SK-N-SH treated with all-trans-retinoic acid at 6 μM for 48 hours (cell line): ENCODE measurements at places on chromosomes 5 and 9.

DNA sequence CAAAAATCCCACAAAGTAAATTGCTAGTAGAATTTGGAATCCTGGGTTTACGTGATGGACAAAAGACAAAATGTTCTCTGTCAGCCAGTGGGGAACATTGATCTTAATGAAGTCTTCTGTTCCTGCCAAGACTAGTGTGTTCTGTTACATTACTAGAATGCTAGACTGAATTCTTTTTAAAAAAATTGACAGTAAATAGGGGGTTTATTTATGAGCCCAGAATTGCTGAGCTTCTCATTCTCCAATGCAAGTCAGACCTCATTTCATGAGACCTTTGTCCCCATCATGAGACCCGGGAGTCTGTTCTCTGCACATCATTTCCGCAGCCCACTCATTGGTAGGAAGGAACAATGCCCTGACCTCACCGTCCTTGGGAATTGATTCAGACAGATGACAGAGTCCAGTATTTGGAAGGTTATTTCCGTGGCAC, 173.8 kb upstream of the OTULINL start:
- ATAC-seq = peak; percentile 14

DNA sequence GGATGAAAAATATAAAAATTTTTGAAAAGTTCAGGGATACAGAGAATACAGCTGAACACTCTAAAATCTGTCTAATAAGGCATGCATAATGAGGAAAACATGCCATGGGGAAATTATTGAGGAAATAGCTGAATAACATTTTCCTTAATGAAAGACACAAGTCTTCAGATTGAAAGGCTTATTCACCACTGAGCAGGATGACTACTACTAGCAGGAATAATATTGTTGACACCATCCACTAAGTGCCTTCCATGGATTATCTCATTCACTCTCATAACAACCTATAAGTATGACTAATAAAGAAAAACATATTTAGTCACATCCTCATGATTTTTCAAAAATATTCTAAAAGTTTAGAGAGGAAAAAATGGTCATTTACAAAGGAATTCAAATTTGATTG, 96.7 kb upstream of the FER start:
- peak; percentile 38; the same call in 1 of the 3 replicates for ATAC-seq

DNA sequence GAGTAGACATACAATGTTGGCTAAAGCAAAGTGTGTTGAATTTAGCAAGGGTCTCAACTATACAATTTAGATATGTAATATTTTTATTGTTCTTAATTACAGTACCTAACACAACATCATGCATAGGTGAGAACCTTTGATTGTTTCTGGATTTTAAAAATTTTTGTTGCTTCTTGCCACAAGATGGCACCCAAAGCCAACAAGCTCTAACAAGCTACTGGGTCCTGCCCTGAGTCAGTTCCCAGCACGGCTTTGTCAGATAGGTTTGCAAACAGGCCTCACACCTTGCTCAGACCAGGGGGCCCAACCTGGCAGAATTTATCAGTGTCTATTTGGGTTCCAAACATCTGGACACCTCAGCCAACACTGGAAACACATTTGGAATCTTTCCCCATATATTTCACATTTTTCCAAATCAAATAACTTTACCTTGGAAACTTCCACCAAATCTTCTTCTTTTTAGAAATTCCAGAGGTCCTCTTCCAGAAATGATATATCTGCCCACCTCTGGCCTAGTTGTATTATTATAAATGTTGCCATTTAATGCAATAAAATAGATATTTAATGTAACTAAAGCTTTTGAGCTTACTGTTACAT, 49.5 kb upstream of the EGFLAM start:
- ATAC-seq = peak; percentile 69

- ATAC-seq = no peak
These were observed 511.0 kb downstream of the PRELID2 start for GRCh38 chr5:145324101-145324500.

DNA sequence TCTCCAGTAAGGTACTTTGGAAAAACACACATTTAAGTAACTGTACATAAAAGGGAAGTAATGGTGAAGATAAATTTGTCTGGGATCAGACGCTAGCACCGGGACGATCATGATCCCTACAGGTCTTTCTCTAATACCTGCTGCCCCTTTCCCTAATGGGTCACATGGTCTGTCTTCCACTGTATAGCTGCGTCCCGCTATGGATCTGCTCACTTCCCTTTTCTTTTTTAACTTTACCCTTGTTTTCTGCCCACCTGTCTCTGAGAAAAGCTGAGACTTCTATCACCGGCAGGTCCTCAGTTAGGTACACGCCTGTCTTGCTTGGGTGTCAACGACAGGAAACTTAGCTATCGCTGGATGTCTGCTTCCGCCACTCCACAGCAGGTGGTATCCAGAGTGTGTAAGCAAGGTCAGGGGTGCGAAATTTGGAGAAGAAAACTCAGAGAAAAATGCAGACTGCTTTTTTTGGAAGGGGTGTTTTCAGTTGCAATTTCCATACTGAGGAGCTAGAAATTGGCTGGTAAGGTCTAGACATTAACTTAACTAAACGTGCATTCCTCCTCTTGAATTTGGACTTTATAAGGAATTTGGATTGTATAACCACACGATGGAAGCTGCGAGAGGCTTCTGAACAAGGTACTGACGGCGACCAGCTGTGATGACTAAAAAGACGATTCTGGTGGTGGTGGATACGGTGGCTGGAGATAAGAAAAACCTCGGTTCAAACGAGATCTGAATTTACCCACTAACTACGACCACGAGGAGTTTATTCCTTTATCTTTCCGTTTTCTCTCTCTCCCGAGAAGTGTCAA, 1.1 kb upstream of the ICE1 start:
- peak; percentile 5 for ATAC-seq

DNA sequence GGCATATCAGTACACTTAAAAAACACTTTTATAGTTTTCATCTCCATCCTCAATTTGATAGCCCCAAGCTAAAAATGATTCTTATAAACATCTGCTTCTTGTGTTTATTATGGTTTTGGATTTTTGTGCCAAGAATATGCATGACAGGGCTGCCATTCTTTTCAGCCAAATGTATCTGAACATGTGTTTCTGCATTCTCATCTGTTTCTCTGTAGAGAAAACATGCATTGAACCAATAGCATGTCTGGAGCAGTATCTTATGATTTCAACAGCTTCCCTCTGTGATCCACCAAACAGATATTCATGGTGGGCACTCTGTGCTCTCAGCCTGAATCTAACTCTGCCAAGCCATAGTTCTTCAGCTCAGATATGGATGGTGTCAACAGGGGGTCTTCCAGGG, 99.3 kb upstream of the ERCC6L2 start:
- no peak for ATAC-seq

- no peak for ATAC-seq
These were observed 150.7 kb upstream of the RASA1 start for GRCh38 chr5:87116825-87117512.

DNA sequence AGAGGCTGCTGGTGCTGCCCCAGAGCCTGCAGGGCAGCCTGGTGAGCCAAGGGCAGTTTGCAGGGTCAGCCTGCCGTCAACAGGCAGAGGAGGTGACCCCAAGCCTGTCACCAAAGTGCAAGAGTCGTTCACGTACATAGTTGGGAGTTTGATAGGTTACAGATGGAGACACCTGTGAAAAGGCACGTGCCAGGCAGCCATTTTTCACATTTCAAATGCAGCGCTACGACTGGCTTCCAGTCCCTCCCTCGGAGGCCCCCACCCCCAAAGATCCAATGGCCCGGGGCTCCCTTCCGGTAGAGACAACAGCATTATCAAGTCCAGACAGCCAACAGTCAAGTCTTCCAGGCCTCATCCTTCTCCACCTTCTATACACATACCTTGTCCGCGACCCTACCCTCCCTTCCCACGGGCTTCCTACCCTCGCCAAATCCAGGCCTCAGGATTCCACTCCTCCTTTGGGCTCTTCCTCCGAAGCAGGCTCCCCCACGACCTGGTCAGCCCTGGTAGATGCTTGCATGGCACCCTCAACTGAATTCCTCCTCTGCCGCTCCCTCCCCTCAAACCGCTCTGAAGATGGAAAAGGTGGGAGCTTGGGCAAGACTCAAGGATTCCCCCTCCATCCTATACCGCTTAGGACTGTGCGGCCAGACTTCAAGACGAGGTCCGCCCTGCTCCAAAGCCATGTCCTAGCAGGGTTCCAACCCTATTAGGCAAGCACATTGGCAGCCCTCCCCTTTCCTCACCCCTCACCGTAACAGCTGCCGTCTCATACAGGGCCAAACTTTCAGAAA, 13.2 kb downstream of the HNRNPH1 start:
- no peak; the same call in 2 of the 3 replicates for ATAC-seq

GRCh38 chr9:131546336-131547084, 1.2 kb downstream of the PRRT1B start:
- peak; percentile 87 for ATAC-seq

GRCh38 chr5:1056611-1057484, 48.2 kb downstream of the NKD2 start:
- ATAC-seq = no peak; the same call in 2 of the 3 replicates

GRCh38 chr9:104780796-104781395, 17.0 kb downstream of the NIPSNAP3B start:
- ATAC-seq = peak; percentile 79

GRCh38 chr5:106367281-106367680, 1303.5 kb downstream of the EFNA5 start:
- ATAC-seq = peak; percentile 40; the same call in 2 of the 3 replicates

DNA sequence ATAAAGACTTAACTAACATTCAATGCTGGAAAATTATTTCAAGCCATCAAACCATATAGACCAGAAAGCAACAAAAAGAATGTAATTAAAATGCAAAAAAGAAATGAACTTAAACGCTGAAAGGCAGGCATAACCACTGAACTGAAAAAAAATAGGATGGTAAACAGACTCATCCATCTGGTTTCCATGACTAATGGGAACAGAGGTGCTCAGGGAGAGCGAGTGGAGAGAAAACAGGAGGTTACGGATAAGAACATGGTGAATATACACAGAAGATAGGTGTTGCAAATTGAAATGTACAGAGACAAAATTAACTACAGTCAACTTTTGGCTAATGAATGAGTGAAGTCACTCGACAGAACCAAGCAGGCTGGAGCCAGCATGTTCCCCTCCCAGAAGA, 43.5 kb upstream of the RNF38 start:
- ATAC-seq = no peak

DNA sequence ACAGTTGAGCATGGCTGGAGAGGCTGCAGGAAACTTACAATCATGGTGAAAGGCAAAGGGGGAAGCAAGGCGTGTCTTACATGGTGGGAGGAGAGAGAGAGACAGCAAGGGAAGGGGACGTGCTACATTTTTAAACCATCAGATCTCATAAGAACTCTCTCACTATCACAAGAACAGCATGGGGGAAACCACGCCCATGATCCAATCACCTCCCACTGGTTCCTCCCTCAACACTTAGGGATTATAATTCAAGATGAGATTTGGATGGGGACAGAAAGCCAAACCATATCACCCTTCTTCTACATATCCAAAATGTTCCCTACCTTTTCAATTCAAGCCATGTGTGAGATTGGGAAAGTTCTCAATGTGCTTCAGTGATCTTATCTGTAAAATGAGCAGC, 22.9 kb upstream of the GLRX start:
- ATAC-seq = no peak

DNA sequence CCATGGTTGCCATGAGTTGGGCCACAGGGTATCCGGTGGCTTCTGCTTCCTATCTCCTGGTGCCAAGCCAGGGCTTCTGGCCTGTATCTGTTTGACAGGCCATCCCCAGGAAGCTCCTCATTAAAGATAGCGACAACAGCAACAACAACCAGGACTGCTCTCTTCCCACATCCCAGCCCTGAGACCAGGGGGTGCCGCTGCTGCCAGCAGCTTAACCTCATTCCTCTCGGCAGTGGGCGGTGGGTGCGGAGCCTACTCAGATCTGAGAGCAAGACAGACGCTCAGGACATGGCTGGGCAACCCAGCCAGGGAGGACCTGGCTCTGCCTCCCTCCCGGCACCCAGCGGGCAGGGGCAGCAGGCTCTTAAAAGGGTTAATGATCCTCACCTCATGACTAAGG, 98.3 kb downstream of the PSD2 start:
- ATAC-seq = peak; percentile 85

DNA sequence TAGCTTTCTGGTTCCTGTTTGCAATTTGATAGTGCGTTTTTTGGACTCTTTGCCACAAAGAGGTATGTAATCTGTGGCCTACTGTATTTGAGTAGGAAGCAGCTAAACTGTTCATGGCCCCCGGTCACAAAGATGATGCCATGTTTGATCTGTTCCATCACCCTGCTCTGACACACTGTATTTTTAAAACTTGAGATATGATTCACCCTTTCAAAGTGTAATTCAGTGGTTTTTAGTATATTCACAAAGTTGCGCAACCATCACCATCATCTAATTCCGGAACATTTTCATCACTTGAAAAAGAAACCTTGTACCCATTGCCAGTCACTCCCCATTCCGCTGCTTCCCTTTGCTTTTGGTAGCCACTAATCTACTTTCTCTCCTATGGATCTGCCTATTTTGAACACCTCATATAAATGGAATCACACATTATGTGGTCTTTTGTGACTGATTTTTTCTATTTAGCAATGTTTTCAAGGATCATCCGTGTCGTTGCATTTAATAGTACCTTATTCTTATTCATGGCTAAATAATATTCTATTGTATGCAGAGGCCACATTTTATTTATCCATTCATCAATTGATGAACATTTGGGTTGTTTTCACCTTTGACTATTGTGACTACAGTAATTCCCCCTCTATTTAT, 141.6 kb downstream of the NR3C1 start:
- no peak for ATAC-seq

GRCh38 chr5:142660731-142661130, 25.2 kb downstream of the FGF1 start:
- ATAC-seq = no peak

GRCh38 chr5:78563621-78564020, 85.0 kb downstream of the LHFPL2 start:
- no peak for ATAC-seq

GRCh38 chr9:118711843-118712242, 657.4 kb downstream of the BRINP1 start:
- ATAC-seq = no peak

GRCh38 chr5:133706506-133707430, 94.4 kb upstream of the FSTL4 start:
- ATAC-seq = no peak
